Caco-2 (cell line): ENCODE measurements at places on chromosomes 7 and 10.

DNA sequence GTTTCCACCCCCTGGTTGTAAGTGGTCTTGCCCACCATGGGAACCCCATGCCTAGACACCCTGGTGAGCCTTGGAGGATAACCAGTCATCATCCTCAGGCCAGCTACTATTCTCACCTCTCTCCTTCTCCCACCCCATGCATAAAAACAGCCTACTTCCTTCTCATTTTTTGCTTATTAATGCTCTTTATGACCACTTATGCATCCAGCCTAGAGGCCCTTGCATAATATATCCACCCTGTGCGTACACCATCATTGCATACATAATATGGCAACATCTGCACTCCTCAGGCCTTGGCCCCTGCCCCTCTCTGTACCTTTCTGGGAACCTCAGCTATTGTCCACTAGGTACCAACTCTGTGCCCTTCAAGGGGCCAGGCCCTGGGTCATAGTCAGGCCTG is 91.0 kb downstream of the CDH23 start:
- DNase-seq, result no peak

DNA sequence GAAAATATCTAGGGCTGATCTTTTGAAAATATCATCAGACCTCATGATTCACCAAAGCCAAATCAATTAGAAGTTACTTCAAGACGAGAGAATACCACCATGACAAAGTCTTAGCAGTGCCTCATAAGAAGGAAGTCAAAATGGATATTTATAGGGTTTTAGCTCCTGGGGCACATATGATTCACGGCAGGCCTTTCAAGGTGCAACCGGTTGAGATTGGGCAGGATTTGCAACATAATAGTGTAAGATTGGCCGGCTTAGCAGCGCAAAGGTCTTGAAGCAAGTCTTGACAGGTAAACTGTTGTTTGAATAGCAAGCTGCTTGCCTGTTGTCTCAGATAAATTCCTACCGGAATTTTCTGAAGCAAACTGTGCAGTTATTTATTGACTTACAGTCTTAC is 17.5 kb downstream of the ADRB1 start:
- DNase-seq, result no peak

DNA sequence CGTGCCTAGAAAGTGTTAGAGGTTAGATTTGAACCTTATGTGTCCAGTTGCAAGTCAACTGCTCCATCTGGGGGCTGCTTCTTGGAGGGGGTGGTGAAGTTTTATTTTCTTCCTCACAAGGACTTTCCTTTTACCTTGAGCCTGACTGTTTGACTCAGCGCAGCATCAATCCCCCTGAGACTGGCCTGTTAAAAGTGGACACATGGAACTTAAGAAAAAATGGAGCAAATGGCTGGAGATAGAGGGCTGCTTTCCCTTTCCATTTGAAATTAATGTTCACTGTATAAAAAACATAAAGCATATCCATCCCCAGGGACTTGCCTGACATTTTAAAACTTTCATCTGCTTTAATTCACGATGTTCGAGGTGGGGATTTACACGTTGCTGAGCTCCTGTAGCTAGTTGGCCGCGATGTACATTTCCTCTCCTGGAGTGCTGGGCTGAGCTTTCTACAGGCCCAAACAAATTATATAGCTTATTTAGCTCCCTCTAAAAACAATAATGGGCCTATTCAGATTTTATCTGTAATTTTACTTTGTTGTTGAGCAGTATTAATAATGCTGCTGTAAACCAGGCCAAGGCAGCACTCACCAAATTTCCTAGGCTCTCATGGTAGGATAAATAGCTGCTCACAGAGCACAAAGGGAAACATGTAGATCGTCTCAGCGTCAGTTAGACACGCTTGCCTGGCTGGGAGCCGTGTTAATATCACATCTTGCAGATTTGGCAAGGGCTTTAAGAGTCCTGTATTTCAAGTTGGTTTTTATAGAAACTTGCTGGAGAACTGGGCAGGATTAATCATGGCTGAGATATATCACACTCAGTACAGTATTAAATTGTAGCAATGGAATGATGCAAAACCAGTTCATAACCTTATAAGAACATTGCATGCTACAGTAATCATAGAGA is 251.5 kb downstream of the LRMDA start:
- no peak for DNase-seq

DNA sequence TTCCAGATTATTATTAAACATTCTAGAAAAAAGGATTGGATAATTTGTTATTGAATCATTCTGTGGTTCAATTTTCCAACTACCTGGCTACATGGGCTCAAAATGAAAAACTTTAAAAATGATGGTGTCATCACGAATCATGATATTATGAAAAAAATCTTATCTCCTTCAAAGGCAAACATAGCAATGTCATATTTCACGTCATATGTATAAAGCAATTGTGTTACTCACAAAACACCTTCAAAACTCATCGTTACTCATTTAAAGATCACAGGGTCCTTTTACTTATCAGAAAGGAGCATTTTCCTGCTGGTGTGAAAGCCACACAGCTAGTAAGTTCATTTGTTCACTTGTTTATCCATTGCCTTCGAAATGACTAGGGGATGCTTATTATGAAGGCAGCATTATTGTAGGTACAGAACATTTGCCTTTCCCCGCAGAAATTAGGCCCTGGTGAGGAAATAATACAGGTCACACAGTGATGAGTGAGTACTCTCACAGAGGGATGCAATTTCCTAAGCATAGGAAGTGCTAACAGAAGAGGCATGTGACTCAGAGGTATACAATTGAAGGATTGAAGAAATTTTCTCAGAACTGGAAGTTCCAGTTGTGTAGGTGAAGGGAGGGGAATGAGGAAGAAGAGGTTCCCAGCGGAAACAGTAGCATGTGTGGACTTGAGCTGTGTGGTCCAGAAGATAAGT is 478.7 kb downstream of the INHBA start:
- DNase-seq, result peak; percentile 45

GRCh38 chr10:112952282-112953173 is 2.5 kb downstream of the TCF7L2 start:
- DNase-seq, result peak; percentile 57
